Mesothelial cell of epicardium (in vitro differentiated cells): ENCODE measurements at places on chromosomes 5 and 9.

DNA sequence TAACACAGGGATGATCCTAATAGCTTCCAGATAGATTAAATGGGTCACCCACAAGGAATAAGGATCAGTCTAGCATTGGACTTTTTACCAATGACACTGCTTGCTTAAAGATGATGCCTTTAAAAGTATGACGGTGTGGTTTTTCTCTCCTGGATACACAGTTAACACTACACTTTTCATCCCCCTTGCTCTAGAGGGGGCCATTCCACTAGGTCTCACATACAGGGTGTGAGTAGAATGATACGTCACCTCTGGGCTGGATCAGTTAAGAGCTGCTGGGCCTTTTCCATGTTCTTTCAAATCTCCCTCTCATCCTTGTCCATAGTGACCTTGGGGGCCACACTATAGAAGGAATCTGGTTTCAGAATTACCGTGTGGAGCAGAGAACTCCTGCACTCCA is 140.6 kb downstream of the FSTL4 start:
- DNase-seq = no peak

GRCh38 chr9:89710697-89711096 is 105.9 kb downstream of the GADD45G start:
- no peak for DNase-seq

DNA sequence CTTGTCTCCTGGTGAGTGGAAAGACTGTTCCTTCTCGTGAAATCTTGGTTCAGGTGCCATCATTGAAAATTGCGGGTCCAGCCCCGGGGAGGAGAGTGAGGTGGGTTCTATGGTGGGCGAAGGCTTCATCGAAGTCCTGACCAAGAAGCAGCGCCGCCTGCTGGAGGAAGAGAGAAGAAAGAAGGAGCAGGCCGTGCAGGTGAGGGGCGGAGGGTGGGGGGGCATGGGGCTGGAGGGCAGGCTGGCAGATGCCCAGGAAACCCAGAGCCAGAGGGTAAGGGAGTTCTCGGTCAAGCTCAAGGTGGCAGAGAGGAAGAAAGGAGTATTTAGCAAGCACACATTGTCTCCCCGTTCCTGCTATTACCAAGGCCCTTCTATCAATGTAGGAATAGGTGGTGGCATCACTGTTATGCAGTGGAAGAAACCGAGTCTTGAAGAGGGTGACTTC is 24.3 kb upstream of the POMT1 start:
- DNase-seq = peak; percentile 64

GRCh38 chr5:123131551-123132204 is 42.6 kb downstream of the PRDM6 start:
- no peak for DNase-seq

- no peak for DNase-seq
These were observed 599 bp downstream of the RAD1 start for GRCh38 chr5:34914671-34915138.

DNA sequence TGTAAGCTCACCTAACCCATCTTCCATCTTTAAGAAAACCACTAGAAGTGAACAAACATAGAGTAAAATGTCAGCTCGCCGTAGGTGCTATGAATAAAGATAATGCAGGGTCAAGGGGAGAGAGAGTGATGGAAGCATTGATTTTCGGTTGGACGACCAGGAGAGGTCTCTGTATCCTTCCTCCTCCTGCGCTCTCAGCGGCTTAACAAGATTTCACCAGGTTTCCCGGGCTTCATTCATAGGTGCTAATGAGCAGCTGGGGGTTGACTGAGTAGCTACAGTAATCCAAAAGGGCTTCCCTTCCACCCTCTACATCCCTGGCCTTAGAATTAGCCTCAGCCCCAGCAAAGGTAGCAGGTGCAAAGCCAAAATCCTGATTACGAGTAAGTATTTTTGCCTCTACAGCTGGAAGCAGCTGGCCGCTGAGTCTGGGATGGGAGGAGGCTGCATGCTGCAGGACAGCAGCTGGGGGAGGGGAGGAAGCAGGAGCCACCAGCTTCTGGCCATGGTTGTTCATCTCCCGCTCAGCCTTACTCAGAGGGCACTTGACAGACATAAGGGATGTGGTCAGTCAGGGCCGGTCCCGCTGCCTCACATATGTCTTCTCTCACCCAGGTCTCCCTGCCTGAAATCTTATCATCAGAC is 112.0 kb upstream of the IL12B start:
- no peak for DNase-seq
